Stimulated activated CD4-positive, alpha-beta T cell treated with anti-CD3 and anti-CD28 coated beads, Interleukin-2, amount 100 ng/mL, for 24 hours (primary cell): ENCODE measurements at places on chromosomes 5 and 9.

- DNase-seq, result no peak
These were observed 118.3 kb downstream of the PIK3R1 start for GRCh38 chr5:68333649-68334552.

- DNase-seq, result no peak
These were observed 81.7 kb downstream of the KCNT1 start for GRCh38 chr9:135783540-135784245.

- DNase-seq, result no peak
These were observed 258.5 kb downstream of the AGTPBP1 start for GRCh38 chr9:85483208-85483607.

- no peak for DNase-seq
These were observed 65.9 kb upstream of the C5orf46 start for GRCh38 chr5:147972076-147972840.

DNA sequence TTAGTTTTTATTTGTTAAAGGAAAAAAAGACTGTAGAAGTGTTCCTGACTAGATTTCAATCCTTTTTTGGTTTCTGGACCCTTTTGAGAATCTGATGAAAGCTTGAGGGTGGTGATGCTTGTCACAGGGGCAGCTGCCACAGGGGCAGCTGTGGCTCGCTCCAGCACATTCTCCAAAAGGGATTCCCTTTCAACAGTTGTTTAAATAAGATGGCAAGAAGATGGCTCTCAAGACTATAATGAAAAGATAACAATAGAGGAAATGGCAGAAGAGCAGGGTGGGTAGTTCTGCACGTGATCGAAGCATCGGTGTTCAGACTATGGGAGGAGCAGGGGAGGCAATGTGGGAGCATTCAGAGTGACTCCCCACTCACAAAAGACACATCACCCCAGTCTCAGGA, 46.5 kb upstream of the TNFAIP8 start:
- DNase-seq, result no peak

DNA sequence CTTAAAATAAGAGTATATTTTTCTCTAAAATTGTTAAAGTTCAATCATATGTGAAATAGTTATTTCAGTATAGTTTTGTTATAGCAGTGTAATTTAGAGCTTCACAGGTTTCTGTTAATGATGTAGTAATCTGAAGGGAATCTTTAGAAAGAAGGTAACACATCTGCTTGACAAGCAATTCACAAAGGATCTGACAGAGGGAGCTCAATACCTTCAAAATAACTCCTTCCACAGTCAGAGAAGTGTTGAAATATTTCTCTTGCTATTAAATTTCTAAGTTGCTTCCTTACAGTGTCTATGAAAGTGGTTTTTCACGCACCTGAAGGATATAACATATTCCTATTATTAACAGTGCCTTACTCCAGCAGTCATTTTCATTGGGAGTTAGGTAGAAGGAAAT, 44.9 kb downstream of the SLC25A51 start:
- no peak for DNase-seq
